ENCODE measurements at places on chromosomes 7 and 10.
A peak's percentile ranks its signal among the peaks of the same experiment; 100 is the strongest.

DNA sequence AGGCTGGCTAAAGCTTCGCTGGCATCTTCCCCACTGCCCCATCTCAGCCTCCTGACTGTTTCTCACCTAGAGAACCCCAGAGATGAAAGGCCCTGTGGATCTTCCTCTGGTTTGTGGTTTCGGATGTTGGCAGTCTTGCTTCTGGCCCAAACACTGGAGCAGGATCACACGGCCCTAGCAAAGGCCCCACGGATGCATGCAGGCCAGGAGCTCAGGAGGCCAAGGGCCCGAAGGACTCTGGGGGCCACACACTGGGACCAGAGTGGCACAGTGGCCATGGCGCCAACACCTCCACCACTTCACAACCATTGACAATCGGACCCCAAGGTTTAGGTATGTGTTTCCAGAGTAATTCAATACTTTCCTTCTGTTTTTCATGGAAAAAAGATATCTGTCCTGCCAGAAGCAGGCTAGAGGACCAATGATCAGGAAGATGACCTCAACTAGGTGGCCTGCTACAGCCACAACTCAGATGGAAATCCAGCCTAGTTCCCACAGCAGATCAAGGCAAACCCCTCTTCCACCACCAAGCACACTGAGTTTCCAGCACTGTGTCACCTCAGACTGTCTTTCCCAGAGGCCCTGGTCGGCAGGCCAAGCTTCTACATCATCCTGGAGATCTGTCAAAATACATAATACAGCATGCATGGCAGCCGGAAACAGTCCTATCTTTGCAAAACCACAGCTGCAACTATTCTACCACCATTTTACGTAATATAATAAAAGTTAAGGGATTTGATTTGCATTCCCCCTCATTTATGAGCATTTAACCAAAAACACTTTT, 53.0 kb downstream of the CTBP2 start:
- no peak for DNase-seq

GRCh38 chr10:120300513-120300912, 156.5 kb upstream of the PLPP4 start:
- DNase-seq = no peak

DNA sequence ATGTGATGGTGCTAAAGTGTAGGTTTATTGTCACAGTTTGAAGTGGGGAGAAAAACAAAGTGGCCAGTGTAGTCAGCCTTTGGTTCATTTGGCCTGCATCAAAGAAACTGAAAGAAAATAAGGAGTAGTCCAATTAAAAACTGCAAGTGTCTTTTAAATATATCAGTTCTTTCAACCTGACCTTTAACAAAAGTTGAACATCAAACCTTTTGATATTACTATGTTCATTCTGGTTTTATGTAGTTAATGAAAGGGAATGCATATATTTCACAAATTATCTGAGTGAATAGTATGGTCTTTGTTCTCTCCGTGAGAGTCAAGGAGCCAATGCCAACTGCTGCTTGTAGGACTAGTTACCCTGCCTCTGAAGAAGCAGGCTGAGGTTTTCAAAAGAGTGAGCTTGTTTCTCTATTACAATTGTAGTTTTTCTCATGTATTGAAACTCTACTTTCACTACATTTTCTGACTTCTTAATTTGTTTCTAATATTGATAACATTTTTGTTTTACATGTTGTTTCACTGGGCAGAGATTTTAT, 1160.8 kb upstream of the LRRTM3 start:
- DNase-seq = no peak

DNA sequence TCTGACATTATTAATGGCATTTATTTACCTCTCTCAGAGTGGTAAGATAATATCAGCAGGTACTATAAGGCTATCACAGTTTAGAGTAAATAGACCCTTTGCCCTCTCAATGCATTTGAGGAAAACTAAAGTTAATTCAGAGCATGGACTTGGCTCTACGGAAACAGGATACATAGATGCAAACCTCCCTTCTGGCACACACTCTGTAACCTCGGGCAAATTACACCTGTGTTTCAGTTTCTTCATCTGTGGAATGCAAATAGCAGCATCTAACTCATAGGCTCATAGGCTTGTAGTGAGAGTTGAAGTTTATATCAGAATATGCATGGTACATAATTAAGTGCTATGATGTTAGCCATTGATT, 5.6 kb downstream of the RAPGEF5 start:
- DNase-seq = no peak

- no peak for DNase-seq
These were observed 331.5 kb upstream of the NFE2L3 start for GRCh38 chr7:25820432-25821040.

DNA sequence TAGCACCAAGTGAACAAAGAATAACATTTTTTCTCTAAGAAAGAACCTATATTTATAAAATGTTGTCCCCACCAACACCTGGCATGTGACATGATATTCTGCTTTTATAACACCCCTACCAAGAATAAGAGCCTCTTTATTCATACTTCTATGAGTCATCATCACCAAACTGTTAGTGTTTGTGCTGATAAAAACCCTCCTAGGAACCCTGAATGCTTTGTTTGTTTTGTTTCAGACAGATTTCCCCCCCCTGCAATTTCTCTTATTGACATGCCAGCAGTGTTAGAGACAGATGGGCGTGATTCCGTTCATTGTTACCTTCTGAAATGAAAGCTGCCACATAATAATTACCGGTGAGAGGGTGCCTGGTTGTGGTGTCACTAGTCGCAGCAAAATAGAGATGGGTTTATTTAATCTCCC, 651.1 kb downstream of the SORCS1 start:
- no peak for DNase-seq

GRCh38 chr10:103676851-103677417, 178.4 kb downstream of the SH3PXD2A start:
- DNase-seq = peak; percentile 79

DNA sequence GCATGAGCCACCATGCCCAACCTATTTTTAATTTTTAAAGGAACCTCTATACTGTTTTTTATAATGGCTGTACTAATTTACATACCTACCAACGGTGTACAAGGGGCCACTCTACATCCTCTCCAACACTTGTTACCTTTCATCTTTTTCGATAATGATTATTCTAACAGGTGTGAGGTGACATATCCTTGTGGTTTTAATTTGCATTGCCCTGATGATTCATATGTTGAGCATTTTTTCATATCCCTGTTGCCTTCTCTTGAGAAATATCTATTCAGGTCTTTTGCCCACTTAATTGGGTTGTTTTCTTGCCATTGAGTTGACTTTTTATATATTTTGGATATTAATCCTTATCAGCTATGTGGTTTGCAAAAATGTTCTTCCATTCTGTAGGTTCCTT, 167.0 kb downstream of the CTTNBP2 start:
- no peak for DNase-seq

GRCh38 chr7:75534727-75535307, 42.7 kb downstream of the SPDYE5 start:
- no peak for DNase-seq

- no peak for DNase-seq
These were observed 49.5 kb downstream of the ASAH2B start for GRCh38 chr10:50788951-50789945.

GRCh38 chr10:21692916-21693315, 158.9 kb downstream of the MLLT10 start:
- DNase-seq = no peak

DNA sequence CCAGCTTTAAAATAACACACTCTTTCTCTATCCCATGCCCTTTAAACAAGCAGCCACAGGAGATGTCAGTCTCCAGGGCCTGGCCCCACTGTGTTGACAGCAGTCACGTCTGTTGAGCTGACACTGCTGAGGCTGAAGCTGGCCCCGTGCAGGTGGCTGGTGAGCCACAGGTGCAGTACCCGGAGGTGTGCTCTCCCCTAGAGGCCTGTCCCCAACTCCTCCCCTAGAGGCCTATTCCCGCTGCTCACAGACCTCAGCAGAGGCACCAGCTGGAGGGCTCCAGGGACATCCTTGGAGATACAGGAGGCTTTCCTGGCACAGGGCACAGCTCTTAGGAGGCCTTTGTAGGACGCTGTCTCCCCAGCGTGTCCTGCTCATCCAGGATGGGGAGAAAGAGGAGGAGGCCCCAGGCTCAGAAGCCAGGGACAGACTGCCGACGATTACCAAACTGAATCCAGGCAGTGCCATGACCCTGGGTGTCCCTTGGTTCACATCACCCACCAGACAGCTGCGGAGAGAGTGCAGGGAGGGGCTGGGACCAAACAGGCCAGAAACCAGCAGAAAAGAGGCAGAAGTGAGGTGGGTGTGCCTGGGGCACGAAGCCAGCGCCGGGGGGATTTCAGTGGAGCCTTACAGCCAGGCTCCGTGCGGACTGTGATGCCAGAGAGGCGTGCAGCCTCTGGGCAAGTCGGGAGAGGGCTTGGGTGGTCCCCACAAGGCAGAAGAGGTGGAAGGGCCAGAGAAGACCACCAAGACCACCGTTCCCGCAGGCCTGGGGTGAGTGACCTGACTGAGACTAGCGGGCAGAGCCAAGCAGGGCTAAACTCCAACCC, 18.5 kb upstream of the TTYH3 start:
- no peak for DNase-seq

GRCh38 chr10:30383356-30383755, 34.3 kb upstream of the MTPAP start:
- peak; percentile 32 for DNase-seq

GRCh38 chr7:5093948-5094347, 48.3 kb downstream of the RBAK start:
- no peak for DNase-seq

GRCh38 chr10:126373147-126373546, 15.1 kb downstream of the ADAM12 start:
- DNase-seq = no peak

GRCh38 chr7:92200791-92201190, 21.8 kb upstream of the LRRD1 start:
- no peak for DNase-seq

DNA sequence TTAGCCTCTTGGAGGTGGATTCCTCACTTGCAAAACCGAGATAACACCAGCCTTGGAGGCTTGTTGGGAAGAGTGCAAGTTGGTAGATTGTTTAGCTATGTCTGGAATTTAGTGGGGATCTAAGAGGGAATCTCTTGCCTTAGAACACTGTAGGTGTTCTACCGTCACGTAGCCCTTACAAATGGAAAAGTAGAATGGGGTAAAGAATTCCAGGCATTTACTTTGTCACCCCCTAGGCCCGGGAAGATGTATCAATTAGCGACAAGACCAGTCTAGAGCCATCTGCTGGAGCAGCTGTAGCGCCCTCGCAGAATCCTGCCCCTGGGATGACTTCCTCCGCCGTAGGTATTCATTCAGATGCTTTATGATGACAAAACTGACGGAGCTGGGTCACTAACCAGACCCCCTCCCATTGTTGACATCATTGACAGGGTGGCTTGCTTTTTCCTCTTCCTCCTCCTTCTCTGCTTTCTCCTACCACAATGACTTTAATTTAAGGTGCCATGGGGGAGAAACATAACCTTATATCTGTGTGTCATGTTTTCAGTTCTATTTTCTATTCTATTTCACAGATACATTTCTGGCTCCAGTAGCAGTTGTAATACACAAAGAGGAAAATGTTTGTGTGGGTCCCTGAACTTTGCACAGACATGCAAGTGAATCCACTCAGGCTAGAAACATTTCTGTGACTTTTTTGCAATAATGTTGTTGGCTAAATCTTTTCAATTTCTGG, 262.6 kb upstream of the LYZL1 start:
- DNase-seq = no peak

DNA sequence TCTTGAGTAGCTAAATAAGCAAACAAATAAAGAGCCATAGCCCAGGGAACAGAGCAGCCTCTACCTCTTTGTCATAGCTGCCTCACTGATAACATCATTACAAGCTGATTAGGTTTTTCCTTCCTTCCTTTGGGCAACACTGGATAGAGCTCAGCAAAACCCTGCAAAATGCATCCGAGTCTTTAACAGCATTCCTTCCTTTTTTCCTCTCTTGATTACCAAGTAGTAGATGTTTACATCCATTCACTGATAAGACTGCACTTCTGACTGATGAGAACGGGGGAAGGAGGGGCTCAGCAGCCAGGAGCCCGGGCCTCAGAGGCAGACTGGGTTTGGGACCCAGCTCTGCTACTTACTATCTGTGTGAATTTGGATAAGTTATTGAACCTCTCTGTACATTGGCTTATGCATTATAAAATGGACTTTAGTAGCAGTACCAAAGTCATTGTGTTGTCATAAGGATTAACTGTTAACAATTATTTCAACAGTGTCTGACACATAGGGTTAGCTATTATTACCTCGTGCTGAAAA, 214.2 kb downstream of the ANK3 start:
- DNase-seq = no peak

- no peak for DNase-seq
These were observed 1.2 kb downstream of the PALD1 start for GRCh38 chr10:70479626-70480238.

GRCh38 chr10:45660876-45661411, 11.6 kb downstream of the ZFAND4 start:
- no peak for DNase-seq

DNA sequence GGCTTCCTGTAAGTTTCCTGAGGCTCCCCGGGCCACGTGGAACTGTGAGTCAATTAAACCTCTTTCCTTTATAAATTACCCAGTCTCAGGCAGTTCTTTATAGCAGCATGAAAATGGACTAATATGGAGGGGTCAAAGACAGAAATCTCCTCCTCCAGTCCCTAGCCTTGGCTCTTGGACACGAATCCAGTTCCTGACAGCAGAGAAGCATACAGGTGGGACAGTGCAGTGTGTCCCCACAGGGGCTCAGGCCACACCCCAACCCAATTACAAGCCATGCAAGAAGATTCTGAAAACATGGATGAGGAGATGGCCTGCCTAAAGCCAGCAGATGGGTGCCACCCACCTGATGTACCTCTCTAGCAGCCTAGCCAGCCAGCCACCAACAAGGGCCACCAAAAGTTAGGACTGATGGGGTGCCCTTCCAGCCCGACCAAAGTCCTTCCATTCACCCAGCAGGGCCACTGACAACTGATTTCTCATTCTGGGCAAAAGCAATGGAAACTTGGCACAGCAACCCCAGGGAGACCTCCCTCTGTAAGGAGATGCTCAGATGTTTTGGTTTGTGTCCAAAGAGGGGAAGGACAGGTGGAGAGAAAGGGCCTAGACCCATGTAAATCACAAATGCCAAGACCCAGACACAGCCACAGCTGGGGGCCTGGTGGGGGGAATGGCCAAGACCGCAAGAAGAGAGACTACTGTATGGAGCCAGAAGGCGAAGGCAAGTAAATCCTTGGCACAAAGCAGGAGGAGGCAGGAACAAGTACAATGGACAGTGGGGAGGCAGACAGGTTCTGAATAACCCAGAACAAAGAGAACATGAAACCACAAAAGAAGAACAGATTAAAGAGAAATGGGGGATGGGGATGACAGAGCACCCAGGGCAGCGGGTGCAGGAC, 13.6 kb downstream of the GPRIN2 start:
- peak; percentile 9 for DNase-seq

DNA sequence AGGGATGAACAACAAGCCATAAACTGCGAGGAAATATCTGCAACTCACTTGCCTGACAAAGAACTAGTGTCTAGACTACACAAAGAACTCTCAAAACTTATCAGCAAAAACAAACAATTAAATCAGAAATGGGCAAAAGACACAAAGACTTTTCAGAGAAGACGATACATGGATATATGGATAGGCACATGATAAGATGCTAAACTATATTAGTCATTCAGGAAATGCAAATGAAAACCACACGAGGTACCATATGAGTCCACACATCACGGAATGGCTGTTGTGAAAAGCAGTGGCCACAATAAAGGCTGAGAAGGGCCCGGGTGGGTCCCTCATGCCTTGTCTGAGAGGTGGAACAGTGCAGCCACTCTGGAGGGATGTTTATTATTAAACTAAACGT, 267.8 kb downstream of the WDR37 start:
- DNase-seq = no peak

GRCh38 chr10:131724891-131725580, 175.8 kb upstream of the PPP2R2D start:
- DNase-seq = no peak

- peak; percentile 59 for DNase-seq
These were observed 86.7 kb upstream of the DUSP5 start for GRCh38 chr10:110411047-110411410.

- DNase-seq = no peak
These were observed 45.0 kb upstream of the ANLN start for GRCh38 chr7:36344622-36345021.

Data from uterus (tissue), 4 donors.